ENCODE measurements at places on chromosomes 1 and 21. TPM values are rescaled to one million over a fixed set of nuclear protein-coding genes. Genes with fewer than 3 reads are reported as not detected.
A peak's percentile ranks its signal among the peaks of the same experiment; 100 is the strongest.

ELOVL1 gene
- 11.9 TPM for total RNA-seq

KAZN gene
- total RNA-seq = 9.1 TPM

HSPA6 gene
- total RNA-seq = 0.09 TPM

KIF17 gene
- 4.0 TPM for total RNA-seq

TIE1 gene
- 0.21 TPM for total RNA-seq

PTGFRN gene
- 41.5 TPM for total RNA-seq

CHIA gene
- total RNA-seq = not detected

S100A2 gene
- not detected for total RNA-seq

- DNase-seq = no peak
- no peak overlapping the region for H3K4me3 ChIP-seq
- H3K27ac ChIP-seq = no peak overlapping the region
- H3K27me3 ChIP-seq = no peaks in the 10 kb centered on the region
- no peaks in the 10 kb centered on the region for H3K36me3 ChIP-seq
- no peaks in the 10 kb centered on the region for H3K4me1 ChIP-seq
Measured at GRCh38 chr1:156232201-156232894, 9.6 kb upstream of the BGLAP start.

DNA sequence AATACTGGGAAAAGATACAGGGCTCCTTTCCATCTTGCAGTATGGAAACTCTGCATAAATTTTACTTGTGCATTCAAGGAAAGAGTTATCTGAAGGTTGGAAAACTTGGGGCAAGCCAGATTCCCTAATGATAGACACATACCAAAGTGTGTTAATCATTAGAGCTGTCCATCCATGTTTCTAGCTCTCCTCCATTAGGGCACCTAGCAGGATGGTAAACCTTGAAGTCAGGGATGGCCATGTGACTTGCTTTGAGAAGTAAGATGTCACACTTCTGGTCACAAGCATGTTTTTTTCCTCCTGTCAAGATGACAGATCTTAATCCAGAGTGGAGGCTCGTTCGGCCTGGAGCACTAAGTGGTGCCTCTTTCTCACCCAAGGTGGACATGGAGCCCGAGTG lies 241.9 kb upstream of the RUNX1 start:
- DNase-seq = no peak
- H3K4me3 ChIP-seq = no peak overlapping the region
- peaks cover 15% of the 10 kb centered on the region for H3K4me1 ChIP-seq
- H3K27me3 ChIP-seq = no peaks in the 10 kb centered on the region
- H3K36me3 ChIP-seq = no peaks in the 10 kb centered on the region

DNA sequence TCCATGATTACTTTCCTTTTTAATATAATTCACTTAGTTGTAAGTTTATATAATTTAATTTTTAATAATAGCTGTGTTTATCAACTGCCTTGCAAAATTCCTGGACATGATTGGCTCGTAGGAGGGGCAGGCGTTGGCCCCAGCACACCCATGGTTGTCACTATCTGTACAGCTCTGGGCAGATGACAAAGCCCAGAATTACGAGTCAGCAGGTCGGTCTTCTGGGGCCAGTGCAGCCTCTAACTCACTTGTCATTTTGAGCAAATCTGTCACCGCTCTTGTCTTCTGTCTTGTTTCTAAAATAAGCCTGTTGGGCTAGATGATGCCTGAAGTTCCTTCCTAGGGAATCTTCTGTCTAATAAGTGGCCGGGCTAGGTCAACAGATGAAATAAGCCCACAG lies 21.4 kb upstream of the LRRC38 start:
- no peak overlapping the region for H3K27ac ChIP-seq
- H3K36me3 ChIP-seq = no peaks in the 10 kb centered on the region
- H3K4me3 ChIP-seq = no peak overlapping the region
- no peak for DNase-seq
- no peaks in the 10 kb centered on the region for H3K4me1 ChIP-seq
- H3K27me3 ChIP-seq = no peaks in the 10 kb centered on the region

GRCh38 chr1:245330951-245331350 lies 176.2 kb downstream of the KIF26B start:
- DNase-seq = peak; percentile 14
- H3K4me1 ChIP-seq = no peaks in the 10 kb centered on the region
- H3K36me3 ChIP-seq = no peaks in the 10 kb centered on the region
- H3K27ac ChIP-seq = no peak overlapping the region

DNA sequence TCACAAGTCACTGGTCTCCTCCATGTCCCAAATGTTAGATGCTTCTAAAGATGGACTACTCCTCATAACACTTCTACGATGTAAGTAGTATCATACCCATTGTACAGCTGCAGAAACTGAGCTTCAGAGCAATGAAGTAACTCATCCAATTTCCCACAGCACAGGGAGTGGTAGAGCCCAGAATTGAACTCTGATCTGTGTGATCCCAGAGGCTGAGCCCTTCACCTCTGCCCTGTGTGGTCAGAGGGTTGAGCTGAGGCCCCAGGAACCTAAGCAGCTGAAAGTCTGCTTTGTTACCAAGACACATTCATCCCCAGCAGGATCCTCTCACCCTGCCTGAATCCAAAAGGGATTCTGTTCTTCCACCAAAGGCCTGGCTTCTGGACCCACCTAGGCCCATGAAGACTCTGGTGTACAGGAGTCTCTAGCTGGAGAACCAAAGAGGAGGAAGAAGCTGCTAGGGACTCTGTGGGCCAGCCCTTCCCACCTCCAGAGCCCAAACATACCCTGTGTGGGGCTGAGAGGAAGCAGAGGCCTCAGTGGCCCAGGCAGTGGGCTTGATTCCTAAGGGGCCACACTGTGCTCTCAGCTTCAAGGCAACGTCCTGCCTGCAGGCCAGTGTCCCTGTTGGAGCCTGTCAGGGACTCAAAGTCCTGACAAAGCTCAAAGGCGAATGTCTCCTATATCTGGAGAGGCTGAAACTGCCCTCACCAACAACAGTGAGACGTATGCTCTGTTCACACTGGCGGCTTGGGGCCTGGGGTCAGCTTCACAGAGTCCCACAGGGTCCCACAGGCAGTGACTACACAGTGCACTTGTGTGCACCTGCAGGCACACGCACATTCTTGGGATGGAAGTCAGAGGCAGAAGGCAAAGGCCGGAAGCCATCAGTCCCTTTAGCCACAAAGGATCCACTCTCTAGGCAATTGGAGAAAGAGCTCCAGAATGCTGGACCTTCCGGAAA lies 40.4 kb upstream of the SLC30A1 start:
- DNase-seq = no peak
- H3K36me3 ChIP-seq = no peaks in the 10 kb centered on the region
- no peak overlapping the region for H3K4me3 ChIP-seq
- H3K27me3 ChIP-seq = no peaks in the 10 kb centered on the region
- H3K27ac ChIP-seq = no peak overlapping the region

GRCh38 chr1:53541761-53542550 lies 82.8 kb downstream of the DMRTB1 start:
- no peaks in the 10 kb centered on the region for H3K36me3 ChIP-seq
- H3K4me1 ChIP-seq = no peaks in the 10 kb centered on the region
- no peak overlapping the region for H3K4me3 ChIP-seq

DNA sequence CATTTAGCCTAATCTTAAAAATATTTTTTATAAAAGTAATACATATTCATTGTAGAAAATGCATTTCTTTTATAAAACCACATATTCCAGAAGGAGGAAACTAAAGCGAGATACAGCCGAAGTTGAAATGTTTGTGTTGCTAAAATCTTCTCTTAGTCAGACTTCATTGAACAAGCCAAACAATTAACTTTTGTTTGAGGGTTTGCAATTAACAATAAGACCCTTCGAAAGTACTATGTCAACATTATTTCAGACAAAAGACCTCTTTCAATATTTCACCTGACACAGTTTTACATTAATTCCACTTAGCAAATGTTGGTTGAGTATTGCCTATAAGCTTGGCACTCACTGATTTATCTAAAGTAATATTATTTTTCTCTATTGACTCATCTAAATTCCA lies 354.0 kb upstream of the ADAMTS5 start:
- H3K4me3 ChIP-seq = no peak overlapping the region
- no peaks in the 10 kb centered on the region for H3K27me3 ChIP-seq
- H3K36me3 ChIP-seq = no peaks in the 10 kb centered on the region
- H3K4me1 ChIP-seq = no peaks in the 10 kb centered on the region
- no peak overlapping the region for H3K27ac ChIP-seq

DNA sequence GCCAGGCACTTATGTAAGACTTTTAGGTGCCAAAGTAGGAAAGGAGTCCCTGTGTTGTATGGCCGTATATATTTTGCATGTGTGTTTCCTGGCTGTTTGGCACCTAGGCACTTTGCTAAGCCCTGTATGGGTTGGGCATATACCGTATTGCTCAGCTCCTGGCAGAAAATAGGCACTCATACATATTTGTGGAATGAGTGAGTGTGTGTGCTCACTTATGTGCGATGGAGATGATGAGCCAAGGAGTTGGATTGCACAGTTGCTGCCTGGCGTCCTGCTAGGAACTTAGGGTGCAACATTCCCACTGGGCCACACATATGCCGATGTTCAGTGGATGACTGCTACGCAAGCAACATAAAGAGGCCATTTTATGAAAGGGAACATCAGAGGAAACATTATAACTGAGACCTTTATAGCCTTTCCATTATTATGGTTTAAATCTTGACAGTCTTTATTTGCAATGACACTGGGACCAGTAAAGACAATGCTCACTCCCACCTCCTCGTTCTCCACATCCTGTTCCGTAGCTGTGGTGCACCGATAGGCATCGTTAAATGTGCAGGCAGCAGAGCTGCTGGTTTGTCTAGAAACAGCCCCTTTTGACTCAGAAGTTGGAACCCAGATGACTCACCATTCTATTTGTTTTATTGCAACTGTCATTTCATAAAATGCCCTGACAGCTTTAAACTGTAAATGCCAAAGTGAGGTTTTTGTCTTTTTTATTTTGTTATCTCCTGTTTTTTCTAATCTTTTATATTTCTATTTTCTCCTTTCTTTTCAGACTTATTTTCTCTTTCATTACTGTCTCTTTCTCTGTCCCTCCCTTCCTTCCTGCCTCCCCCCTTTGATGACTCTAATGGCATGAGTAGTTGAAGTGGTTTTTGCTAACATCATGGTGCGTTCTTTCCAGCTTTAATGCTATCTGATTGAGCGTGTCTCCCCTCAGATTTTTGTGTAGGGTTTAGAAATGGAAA lies 36.1 kb downstream of the PEX14 start:
- H3K27ac ChIP-seq = no peak overlapping the region
- H3K4me1 ChIP-seq = peaks cover 29% of the 10 kb centered on the region
- H3K36me3 ChIP-seq = no peaks in the 10 kb centered on the region
- no peak overlapping the region for H3K4me3 ChIP-seq
- H3K27me3 ChIP-seq = no peaks in the 10 kb centered on the region

GRCh38 chr1:5725406-5725805 lies 266.8 kb downstream of the NPHP4 start:
- no peak for DNase-seq
- no peaks in the 10 kb centered on the region for H3K27me3 ChIP-seq
- no peak overlapping the region for H3K27ac ChIP-seq

DNA sequence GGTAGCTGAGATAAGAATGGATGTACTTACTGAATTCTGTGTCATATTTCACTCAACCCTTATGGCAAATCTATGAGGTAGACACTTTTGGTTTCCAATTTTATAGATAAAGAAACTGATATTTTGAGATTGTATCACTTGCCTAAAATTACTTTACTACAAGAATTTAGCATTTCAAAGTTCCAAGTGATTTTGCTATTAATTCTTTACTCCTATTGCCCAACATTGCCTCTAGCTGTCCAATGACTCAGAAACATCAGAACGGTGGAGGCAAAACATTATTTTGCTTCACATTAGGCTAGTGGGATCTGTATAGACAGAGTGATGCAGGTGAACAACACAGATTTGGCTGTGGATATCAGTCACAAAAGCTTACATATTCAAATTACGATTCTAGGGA lies 747.2 kb upstream of the NEGR1 start:
- peaks cover 21% of the 10 kb centered on the region for H3K4me1 ChIP-seq
- no peak overlapping the region for H3K4me3 ChIP-seq
- H3K27me3 ChIP-seq = no peaks in the 10 kb centered on the region
- H3K36me3 ChIP-seq = no peaks in the 10 kb centered on the region
- no peak for DNase-seq

- no peak overlapping the region for H3K4me3 ChIP-seq
- DNase-seq = no peak
- peaks cover 8% of the 10 kb centered on the region for H3K4me1 ChIP-seq
- no peaks in the 10 kb centered on the region for H3K36me3 ChIP-seq
Measured at GRCh38 chr1:221439747-221440501, 302.0 kb downstream of the DUSP10 start.

- H3K27ac ChIP-seq = no peak overlapping the region
- DNase-seq = no peak
- peak overlapping the region; percentile 67 for H3K4me3 ChIP-seq
- no peaks in the 10 kb centered on the region for H3K36me3 ChIP-seq
- peaks cover 5% of the 10 kb centered on the region for H3K27me3 ChIP-seq
Measured at GRCh38 chr1:227729144-227729880, 5.8 kb downstream of the JMJD4 start.

DNA sequence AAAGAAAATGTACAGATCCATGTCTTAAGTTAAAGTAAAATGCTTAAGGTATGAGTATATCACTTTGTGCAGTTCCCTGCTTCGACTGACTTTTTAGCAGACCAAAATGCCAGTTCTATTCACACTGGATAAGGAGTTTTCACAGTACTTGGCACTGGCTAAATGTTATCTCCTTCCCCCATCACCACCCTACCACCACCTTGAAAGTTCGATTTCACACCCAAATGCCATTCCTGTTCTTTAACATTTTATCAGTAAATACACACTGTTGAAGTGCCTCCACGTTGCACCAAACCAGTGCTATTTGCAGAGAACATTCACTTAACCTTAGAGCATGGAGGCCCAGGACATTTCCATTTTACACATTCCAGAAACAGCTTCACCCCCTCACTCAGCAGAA lies 100.0 kb downstream of the URB2 start:
- H3K27me3 ChIP-seq = no peaks in the 10 kb centered on the region
- no peak overlapping the region for H3K4me3 ChIP-seq
- H3K4me1 ChIP-seq = peaks cover 11% of the 10 kb centered on the region
- no peak overlapping the region for H3K27ac ChIP-seq
- no peak for DNase-seq

DNA sequence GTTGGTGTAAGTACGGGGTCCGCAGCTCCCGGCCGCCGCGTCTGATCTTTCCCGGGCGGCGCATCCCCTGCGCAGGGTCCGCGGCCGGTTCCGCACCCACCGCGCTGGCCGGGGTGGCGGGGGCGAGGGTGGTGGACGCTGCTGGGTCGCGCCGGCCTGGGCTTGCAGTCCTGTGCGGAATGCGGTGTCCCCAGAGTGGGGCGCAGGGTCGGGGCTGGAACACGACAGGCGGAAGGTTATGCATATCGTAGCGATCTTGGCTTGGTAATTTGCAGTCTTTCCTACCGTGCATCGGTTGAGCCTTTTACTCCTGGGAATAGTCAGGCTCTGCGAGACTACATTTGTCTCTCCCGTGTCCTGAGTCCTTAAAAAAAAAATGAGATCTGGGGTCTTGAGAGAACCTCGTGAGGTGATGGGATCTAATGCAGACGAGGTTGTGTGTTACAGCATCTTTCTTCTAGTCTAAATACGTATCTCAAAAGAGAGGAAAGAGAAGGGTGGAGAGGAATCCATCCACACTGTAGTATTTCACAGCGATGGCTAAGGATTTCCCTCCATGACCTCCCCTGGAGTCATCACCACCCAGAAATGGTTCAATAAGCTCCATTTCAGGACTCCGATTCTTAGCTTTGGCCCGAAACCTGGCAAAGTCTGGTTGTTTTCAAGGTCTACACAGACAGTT lies 572 bp downstream of the ATP1B1 start:
- H3K4me3 ChIP-seq = peak overlapping the region; percentile 94
- H3K4me1 ChIP-seq = peaks cover 35% of the 10 kb centered on the region
- peak overlapping the region; percentile 86 for H3K27ac ChIP-seq
- no peaks in the 10 kb centered on the region for H3K36me3 ChIP-seq
- peak; percentile 61 for DNase-seq
- no peaks in the 10 kb centered on the region for H3K27me3 ChIP-seq

Data from neural progenitor cell (in vitro differentiated cells).